ENCODE measurements at places on chromosomes 1 and 21.
A peak's percentile ranks its signal among the peaks of the same experiment; 100 is the strongest.

GRCh38 chr1:244066954-244067716, 16.1 kb downstream of the ZBTB18 start:
- no peak for DNase-seq

DNA sequence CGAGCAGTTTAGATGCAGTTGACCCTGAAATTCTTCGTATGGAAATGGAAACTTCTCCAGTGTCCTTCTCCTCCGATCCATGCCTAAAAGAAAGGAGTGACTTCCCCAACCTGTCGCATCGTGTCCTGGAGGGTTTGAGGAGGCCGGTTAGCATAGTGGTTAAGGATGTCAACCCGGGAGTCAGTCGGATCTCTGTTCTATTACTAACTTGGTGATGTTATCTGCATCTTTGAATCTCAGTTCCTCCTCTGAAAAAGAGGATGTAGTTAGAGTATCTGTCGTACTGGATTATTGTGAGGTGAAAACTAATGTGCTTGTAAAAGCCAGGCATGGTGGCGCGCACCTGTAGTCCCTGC, 684 bp downstream of the ZBTB8B start:
- DNase-seq: no peak

DNA sequence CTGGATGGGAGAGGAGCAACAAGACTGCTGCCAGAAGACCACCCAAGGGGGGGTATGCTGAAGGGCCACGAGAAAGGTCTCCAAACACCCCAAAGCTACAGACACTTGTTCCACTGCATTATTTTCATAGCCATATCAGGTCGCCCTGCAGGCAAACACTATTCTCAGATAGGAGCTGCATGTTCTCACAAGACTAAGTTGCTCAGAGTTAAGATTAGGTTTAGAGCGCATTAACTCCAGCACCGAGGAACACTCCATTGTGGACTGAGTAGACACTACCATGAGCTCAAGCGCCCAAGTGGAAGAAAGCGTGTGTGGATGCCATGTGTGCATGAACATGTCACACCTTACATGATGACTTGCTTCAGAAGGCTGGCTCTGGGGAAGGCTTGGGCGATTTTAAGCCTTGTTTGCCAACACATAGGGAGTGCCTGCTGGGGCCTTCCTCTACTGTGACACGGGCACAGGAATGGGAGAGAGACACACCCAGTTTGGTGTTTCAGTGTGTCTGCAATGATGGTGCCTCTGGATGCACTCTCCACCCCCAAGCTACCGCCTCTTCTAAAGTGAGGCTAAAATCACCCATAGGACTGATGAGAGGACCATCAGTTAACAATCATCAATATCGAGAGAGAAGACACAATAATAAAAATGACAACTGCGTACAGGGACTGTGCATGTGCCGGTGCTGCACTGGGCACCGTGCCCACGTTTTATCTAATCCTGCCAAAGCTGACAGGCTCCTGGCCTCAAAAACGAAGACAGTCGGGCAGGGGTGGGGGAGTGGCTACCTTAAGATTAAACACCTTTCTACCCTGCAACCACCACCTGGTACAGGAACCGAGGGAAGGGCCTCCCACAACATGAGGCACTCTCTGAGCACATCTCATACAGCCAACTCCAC, 34.9 kb downstream of the SSBP3 start:
- no peak for DNase-seq

GRCh38 chr1:198680174-198680875, 41.5 kb downstream of the PTPRC start:
- DNase-seq: no peak

- DNase-seq: no peak
Observed at GRCh38 chr1:201736707-201737320, 92.1 kb upstream of the IPO9 start.

DNA sequence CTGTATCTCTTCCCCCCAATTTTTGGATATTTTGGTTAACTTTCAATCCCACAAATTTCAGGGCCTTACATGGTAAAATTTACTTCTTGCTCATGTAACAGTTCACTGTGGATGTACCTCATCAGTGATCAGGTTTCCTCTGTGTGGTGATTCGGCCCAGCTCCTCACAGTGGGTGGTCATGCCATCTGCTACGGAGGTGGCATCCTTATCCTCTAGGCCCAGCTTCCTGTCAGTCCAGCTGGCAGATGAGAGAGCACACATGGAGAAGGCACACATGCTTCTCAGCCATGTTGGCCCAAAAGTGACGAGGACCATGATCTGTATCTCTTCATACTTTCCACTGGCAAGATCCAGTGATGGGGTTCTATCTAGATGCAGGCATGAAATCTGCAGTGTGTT, 27.2 kb downstream of the PCBP3 start:
- no peak for DNase-seq

DNA sequence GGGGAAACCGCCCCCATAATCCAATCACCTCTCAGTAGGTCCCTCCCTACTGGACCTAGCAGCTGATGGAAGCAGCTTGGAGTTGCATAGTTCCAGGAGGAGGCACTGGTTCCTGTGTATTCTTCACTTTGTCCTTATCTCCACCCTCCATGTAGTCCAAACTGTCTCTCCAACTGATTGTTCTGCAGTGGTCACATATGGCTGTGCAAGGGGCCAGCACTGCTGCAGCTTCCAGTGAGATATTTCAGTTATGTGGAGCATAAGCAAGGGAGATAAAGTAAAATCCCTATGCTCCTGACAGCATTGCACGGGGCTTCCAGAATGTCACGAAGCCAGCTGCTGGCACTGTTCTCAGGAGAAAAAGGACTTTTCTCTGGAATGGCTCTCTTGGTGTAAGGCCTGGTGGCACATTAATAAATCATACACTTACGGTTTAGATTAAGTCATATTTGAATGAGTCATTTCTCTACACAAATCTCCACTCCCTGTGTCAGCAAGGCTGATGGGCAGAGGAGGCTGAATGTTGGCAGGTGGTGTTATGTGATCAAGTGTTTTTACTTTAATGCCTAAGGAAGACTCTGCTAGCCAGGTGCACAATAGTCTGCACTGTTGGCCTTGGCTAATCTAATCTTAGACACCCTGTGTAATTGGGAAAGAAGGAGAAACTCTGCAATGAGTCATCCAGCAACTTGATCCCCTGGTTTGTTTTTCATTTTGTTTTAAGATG, 93.4 kb downstream of the KCNK1 start:
- no peak for DNase-seq

DNA sequence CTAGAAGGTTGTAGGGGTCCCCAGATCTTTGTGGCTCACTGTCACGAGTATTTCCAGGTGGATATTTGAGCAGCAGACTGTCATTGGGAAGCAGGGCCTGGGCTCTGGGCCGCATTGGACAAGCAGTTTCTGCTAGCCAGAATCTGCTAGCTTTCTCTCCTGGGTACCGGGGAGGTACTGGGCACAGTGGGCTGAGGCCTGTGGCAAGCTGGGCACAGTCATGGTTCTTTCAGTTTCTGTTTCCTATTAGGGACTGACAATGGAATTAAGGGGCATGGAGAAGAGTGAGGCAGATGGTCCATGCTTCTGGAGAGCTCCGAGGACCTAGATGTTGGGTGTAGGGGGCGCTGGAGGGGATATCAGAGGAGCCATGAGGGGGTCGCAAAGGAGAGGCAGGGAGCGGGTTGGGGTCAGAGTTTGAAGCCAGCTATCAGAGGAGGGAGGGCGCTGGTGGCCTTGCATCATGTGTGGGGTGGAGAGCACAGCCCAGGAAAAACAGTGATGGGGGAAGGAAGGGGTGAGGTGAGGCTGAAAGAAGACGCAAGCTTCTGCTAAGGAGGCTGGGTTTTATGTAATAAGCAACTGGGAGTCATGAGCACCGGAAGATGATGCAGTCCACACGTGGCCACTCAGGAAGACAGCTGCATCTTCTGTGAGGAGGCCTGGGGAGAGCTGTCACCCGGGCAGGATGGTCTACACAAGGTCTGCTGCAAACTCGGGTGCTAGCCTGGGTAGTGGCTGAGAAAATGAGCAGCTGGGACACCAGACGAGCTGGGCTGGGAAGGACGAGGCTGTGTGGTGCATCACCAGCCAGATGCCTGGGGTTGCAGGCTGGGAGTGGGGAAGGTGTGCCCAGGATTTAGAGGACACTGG, 72.7 kb downstream of the IER5 start:
- DNase-seq: no peak

GRCh38 chr1:49694251-49694827, 329.4 kb downstream of the AGBL4 start:
- no peak for DNase-seq

DNA sequence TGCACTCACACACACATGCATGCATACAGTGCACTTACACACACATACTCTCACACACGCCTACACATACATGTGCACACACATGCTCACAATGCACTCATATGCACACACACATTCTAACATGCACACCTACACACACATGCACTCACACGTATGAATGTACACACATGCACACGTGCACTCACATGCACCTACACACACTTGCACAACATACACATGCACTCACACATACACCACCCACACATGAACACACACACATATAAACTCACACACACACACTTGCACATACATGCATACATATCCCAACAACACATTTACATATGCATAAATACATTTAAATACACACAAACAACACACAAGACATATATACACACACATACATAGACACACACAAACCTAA, 30.6 kb downstream of the OBSCN start:
- no peak for DNase-seq

DNA sequence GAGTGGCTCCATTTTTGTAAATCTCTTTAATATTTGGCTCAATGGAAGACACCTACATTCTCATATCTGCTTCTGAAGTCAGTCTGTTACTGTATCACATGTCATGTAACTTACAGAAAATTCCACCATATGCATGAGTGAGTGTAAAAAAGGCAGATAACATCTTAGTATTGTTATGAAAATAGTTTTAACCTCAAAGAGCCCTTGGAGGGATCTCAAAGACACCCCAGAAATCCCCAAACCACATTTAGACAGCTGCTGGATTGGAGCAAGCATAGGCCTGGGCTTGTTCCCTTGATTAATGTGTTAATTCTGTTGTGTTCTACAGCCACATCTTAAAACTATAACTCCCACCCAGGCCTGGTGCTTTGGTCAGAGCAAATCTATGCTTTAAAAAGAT, 16.9 kb downstream of the MACO1 start:
- no peak for DNase-seq

DNA sequence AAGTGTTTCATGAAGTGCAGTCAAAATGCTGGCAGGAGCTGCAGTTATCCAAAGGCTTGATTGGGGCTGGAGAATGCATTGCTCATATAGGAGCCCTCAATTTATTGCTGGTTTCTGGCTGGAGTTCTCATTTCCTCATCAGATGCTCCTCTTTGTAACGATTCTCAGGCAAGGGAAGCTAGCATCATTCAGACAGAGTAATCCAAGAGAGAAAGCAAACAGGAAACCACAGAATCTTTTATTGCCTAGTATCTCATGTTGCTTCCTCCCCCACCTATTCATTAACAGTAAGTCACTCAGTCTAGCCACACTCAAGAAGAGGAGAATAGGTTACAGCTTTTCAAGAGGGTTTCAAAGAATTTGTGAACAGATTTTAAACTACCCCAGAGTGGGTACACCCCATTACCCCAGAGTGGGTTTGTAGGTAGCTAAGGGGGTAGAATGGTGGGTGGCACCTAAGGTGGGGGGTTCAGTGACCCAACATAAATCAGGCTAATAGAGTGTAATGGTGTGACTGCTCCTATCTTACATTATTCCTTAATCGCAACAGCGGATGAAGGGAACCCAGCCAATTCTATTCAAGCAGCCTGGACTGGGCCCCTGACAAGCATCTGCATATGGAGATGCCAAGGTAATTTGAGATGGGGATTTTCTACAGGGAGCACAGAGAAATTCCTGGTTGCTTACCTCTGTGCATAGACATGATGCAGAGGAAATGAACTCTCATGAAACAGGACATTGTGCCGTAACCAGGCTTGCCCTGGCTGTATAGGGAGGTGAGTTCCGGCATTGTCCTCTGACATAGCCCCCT, 67.1 kb downstream of the KCNJ15 start:
- no peak for DNase-seq

- DNase-seq: no peak
Observed at GRCh38 chr1:219144658-219145315, 28.9 kb upstream of the LYPLAL1 start.

DNA sequence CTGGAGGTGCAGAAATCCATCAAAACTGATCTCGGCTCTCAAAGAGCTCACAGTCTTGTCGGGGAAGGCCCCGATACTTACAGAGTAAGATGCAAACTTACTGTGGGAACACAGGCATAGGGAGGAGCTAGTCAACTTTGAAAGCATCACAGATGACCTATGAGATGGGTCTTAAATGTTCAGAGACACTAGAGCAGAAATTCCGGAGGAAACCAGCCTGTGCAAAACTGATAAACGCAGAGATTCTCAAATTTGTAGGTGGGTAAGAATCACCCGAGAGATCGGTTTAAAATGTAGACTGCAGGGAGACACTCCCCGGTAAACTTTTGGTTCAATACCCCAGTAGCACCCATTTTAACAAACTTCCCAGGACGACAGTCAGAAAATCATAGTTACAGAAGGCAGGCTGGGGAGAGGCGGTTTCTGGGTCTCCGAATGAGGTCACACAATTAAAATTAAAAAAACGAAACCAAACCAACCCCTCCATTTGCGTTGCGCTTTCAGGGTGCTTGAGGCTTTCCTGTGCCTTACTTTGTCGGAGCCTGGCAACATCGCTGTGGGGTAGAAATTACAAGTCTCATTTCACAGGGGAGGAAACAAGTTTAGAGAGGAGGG, 755 bp upstream of the THRAP3 start:
- DNase-seq: peak; percentile 37

DNA sequence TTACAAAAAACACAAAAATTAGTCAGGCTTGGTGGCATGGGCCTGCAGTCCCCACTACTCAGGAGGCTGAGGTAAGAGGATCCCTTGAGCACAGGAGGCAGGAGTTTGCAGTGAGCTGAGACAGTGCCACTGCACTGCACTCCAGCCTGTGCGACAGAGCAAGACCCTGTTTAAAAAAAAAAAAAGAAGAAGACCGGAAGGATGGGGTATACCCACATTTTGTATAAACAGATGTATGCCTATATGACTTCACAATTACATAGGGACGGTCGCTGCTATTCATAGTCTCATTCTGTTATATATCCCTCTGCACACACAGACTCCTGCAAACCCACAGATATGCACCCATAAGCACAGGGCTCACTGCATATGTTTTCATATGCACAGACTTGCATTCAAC, 12.7 kb downstream of the LCK start:
- DNase-seq: no peak

- DNase-seq: no peak
Observed at GRCh38 chr21:37582590-37582989, 216.0 kb downstream of the DYRK1A start.

DNA sequence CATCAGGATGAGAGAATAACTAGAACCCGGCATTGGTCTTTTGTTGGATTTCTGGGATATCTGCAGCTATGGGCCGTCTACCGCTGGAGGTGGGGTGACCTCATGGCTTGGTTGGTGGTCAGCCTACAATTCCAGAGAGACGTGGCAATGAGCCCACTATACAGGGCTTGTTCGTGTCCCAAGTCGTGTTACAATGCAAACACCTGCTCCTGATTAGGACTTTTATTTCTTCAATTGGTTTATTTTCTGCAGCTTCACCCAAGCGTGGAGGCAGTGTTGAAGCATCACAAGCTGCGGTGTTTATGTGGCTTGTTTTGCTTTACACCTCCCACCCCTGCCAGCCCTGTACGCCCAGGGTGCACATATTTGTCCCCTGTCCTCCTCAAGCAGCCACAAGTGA, 211.7 kb upstream of the TMEM51 start:
- no peak for DNase-seq

All from stimulated activated CD4-positive, alpha-beta T cell treated with anti-CD3 and anti-CD28 coated beads, Interleukin-2, amount 100 ng/mL, for 24 hours (primary cell).